ENCODE measurements at places on chromosomes 1 and 21. TPM values are rescaled to one million over a fixed set of nuclear protein-coding genes. Genes with fewer than 3 reads are reported as not detected.

DNA sequence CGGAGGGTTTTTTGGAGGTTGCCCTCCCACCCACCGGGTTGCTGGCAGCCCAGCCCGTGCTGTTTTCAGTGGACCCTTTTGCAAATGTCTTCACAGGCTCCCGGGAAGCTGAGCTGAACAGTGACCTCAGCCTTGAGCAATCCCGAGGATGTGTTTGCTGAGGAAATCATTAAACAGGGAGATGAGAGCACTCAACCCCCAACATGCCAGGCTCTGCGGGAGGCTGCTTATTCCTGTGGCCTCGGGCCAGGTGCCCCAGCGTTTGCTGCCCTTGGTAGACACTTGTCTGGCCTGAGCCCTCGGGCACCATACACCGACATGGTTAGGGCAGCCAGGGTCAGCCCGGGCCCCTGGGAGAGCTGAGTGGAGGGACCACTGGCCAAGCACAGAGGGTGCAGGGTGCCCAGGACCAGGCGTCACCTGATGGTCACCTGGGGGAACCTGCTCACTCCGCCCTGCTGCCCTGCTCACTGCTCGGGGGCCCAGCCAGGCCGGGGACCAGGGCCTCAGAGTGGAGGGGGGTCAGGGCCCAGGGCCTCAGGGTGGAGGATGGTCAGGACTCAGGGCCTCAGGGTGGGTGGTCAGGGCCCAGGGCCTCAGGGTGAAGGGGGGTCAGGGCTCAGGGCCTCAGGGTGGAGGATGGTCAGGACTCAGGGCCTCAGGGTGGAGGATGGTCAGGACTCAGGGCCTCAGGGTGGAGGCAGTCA lies 42.5 kb upstream of the POFUT2 start:
- peak; percentile 89 for DNase-seq
- peak overlapping the region; percentile 25 for H3K4me3 ChIP-seq
- H3K27ac ChIP-seq, result peak overlapping the region; percentile 72
- H3K27me3 ChIP-seq, result no peaks in the 10 kb centered on the region
- peaks cover 79% of the 10 kb centered on the region for H3K4me1 ChIP-seq

Gene EFHD2
- total RNA-seq, result 12.7 TPM

Gene PALMD
- 31.1 TPM for total RNA-seq

Gene HCRTR1
- not detected for total RNA-seq

Gene OTUD3
- total RNA-seq, result 5.2 TPM

DNA sequence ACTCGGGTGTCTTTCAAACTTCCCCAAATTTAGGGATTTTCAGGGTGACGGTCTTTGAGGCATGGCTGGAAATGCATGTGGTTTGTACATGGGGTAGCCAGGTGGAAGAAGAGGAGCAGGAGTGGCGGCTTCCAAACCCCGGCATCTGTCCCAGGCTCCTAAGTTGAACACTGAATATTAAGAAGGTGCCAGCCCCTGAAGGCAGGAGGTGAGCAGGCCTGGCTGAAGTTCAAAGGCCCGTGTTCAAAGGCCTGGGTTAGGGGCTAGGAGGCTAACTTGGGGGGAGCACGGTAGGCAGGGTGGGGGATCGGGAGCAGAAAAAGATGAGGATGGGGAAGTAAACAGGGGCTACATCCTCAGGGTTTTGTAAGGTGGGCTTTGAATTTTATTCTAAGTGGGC lies 42.8 kb downstream of the ELK4 start:
- H3K36me3 ChIP-seq, result no peaks in the 10 kb centered on the region
- H3K4me1 ChIP-seq, result peaks cover 47% of the 10 kb centered on the region

GRCh38 chr1:115506924-115507589 lies 134.7 kb upstream of the VANGL1 start:
- no peaks in the 10 kb centered on the region for H3K4me1 ChIP-seq
- H3K27ac ChIP-seq, result no peak overlapping the region
- DNase-seq, result peak; percentile 27
- no peak overlapping the region for H3K4me3 ChIP-seq
- H3K36me3 ChIP-seq, result no peaks in the 10 kb centered on the region

Gene LRRIQ3
- total RNA-seq, result 1.2 TPM

Gene TRIM67
- total RNA-seq, result not detected

DNA sequence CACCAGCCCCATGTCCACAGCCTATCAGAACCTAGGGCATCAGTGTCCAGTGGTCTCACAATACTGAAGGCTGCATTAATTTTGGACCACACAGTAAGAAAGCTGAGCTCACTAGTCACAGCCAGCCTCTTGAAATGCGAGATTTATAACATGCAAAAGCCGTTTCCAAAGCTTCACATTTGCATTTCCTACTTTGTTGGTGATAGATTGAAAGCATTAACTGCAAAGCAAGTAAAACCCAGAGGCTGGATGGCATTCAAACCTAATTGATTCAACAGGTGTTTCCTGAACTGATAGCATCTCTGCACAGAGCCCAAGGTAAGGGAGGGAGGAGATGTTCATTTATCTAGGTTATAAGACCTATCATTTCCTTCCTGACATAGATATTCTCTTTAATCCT lies 410.1 kb downstream of the OMA1 start:
- no peaks in the 10 kb centered on the region for H3K27me3 ChIP-seq
- no peak for DNase-seq
- H3K4me3 ChIP-seq, result no peak overlapping the region
- no peak overlapping the region for H3K27ac ChIP-seq

DNA sequence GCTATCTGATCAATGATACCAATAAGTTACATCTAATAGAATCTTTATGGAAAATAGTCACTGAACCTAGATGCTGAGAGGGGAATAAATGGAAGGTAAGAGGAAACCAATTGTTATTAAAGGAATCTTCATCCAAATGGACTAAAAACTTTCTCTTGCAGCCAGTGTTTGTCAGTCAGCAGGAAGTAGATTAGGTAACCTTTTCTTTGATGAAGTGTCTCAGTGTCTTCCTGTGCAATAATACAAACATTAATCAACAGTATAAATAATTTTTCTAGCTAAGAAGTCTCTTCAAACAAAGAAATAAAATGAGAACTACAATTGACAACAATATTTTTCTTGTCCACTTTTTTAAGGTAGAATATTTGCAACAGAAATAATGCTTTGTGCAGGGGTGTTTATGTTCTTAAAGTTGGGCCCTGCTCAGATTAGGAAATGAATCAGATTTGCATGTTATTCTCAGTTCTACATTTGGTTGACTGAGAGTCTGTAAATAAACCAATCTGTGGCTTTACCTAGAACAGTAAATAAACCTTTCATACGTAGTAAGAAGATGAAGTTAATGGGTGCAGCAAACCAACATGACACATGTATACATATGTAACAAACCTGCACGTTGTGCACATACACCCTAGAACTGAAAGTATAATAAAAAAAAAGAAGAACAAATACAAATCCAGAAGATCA lies 391.4 kb downstream of the MRPL39 start:
- H3K27me3 ChIP-seq, result no peaks in the 10 kb centered on the region
- H3K36me3 ChIP-seq, result no peaks in the 10 kb centered on the region
- H3K4me3 ChIP-seq, result no peak overlapping the region
- H3K27ac ChIP-seq, result no peak overlapping the region
- DNase-seq, result no peak
- H3K4me1 ChIP-seq, result no peaks in the 10 kb centered on the region

Gene C1QA
- total RNA-seq, result not detected

- H3K4me1 ChIP-seq, result peaks cover 12% of the 10 kb centered on the region
- H3K27me3 ChIP-seq, result peaks cover 2% of the 10 kb centered on the region
- H3K4me3 ChIP-seq, result no peak overlapping the region
- H3K36me3 ChIP-seq, result no peaks in the 10 kb centered on the region
- no peak overlapping the region for H3K27ac ChIP-seq
Measured at GRCh38 chr1:185404907-185405568, 88.0 kb upstream of the IVNS1ABP start.

Gene CLK2
- 10.1 TPM for total RNA-seq

Gene VWA5B1
- not detected for total RNA-seq

Gene SLC30A2
- not detected for total RNA-seq

- H3K4me1 ChIP-seq, result no peaks in the 10 kb centered on the region
- no peaks in the 10 kb centered on the region for H3K36me3 ChIP-seq
Measured at GRCh38 chr1:223861904-223862303, 16.2 kb upstream of the TP53BP2 start.

- no peaks in the 10 kb centered on the region for H3K36me3 ChIP-seq
- no peak for DNase-seq
- no peaks in the 10 kb centered on the region for H3K27me3 ChIP-seq
- H3K4me1 ChIP-seq, result no peaks in the 10 kb centered on the region
Measured at GRCh38 chr1:173570370-173571007, 32.4 kb downstream of the SLC9C2 start.

- no peaks in the 10 kb centered on the region for H3K27me3 ChIP-seq
- no peak overlapping the region for H3K4me3 ChIP-seq
- peaks cover 4% of the 10 kb centered on the region for H3K36me3 ChIP-seq
- H3K4me1 ChIP-seq, result peaks cover 31% of the 10 kb centered on the region
- no peak for DNase-seq
- H3K27ac ChIP-seq, result no peak overlapping the region
Measured at GRCh38 chr21:33273044-33273443, 6.9 kb downstream of the IL10RB start.

- no peaks in the 10 kb centered on the region for H3K4me1 ChIP-seq
- H3K36me3 ChIP-seq, result no peaks in the 10 kb centered on the region
- no peak overlapping the region for H3K4me3 ChIP-seq
- H3K27me3 ChIP-seq, result no peaks in the 10 kb centered on the region
Measured at GRCh38 chr1:119219711-119220110, 79.3 kb upstream of the WARS2 start.

DNA sequence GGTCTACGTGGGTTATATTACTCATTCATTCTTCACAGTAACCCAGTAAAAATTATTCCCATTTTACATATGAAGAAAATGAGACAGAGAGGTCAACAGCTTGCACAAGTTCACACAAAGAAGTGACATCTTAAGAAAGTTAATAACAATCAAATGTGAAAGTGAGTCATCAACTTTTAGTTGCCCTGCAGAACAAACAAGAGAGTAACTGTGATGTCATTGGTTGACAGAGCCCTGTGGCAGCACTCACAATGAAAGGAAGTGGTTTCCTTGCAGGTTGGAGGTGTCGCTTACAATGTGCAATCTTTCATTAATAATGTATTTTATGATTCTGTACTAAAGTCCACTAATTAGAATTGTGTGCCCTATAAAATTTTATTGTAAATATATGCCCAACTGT lies 369.6 kb downstream of the RYR2 start:
- no peak overlapping the region for H3K4me3 ChIP-seq
- no peak overlapping the region for H3K27ac ChIP-seq
- no peak for DNase-seq

Gene KPRP
- not detected for total RNA-seq

- no peaks in the 10 kb centered on the region for H3K4me1 ChIP-seq
- H3K36me3 ChIP-seq, result no peaks in the 10 kb centered on the region
- no peak overlapping the region for H3K4me3 ChIP-seq
- no peak overlapping the region for H3K27ac ChIP-seq
- H3K27me3 ChIP-seq, result no peaks in the 10 kb centered on the region
Measured at GRCh38 chr1:171919891-171920887, 78.9 kb downstream of the DNM3 start.

GRCh38 chr1:204591473-204592090 lies 75.4 kb downstream of the MDM4 start:
- peaks cover 5% of the 10 kb centered on the region for H3K4me1 ChIP-seq
- H3K4me3 ChIP-seq, result no peak overlapping the region

DNA sequence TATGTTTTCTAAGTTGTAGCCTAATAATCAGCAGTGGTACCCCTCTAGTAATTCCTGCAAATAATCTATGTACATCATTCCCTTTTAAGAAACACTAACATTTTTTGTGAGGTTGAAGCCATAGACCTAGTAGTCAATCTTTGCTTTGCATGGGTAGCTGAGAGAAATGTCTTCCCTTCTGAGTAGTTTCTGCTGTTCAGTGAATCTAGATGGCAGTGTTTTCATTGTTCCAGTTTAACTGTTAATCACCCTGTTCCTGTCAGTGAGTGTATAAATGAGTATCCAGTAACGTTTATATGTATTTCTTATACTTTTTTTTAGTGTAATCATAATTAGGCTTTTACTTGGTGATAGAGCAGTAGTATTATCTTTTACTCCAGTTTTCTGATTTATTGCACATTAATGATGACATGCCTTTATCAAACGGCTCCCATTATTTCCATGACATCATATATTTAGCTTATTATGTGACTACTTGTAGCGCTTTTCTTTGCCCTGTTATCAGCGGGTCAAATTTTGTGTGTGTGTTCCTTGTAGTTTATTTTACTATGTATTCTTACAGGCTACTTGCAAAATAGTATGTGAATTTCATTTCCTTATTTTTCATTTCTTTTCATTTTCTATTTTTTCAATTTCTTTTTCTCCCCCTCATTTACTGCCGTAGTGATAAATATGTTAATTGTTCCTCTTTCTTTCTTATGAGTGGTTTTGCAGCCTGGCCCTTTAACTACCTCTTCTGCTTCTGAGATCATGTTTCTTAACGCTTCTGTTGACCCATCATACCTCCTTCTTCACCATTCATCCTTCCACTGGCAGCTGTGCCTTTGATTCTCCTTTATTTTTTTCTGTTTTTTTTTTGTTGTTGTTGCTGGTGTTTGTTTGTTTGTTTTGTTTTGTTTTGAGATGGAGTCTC lies 18.8 kb downstream of the CEP350 start:
- peaks cover 18% of the 10 kb centered on the region for H3K4me1 ChIP-seq
- no peaks in the 10 kb centered on the region for H3K27me3 ChIP-seq
- H3K36me3 ChIP-seq, result no peaks in the 10 kb centered on the region
- no peak for DNase-seq

Gene GBP7
- not detected for total RNA-seq

Gene ATP6V1G3
- not detected for total RNA-seq

- no peak overlapping the region for H3K27ac ChIP-seq
- no peaks in the 10 kb centered on the region for H3K4me1 ChIP-seq
- no peaks in the 10 kb centered on the region for H3K27me3 ChIP-seq
- no peaks in the 10 kb centered on the region for H3K36me3 ChIP-seq
Measured at GRCh38 chr21:21508859-21509258, 510.6 kb downstream of the NCAM2 start.

- DNase-seq, result no peak
- H3K36me3 ChIP-seq, result no peaks in the 10 kb centered on the region
- H3K27me3 ChIP-seq, result 0 out of 2 replicates have a peak, but pooled peaks cover 1% of the 10 kb centered on the region
- no peak overlapping the region for H3K27ac ChIP-seq
Measured at GRCh38 chr1:181987334-181987895, 74.1 kb downstream of the ZNF648 start.

Gene PHF13
- 8.4 TPM for total RNA-seq

Gene VANGL2
- total RNA-seq, result not detected

Gene SLC44A5
- total RNA-seq, result 8.0 TPM

GRCh38 chr1:171727778-171728177 lies 14.1 kb downstream of the VAMP4 start:
- H3K4me3 ChIP-seq, result no peak overlapping the region
- H3K27me3 ChIP-seq, result no peaks in the 10 kb centered on the region
- H3K4me1 ChIP-seq, result no peaks in the 10 kb centered on the region
- no peak for DNase-seq
- no peak overlapping the region for H3K27ac ChIP-seq

DNA sequence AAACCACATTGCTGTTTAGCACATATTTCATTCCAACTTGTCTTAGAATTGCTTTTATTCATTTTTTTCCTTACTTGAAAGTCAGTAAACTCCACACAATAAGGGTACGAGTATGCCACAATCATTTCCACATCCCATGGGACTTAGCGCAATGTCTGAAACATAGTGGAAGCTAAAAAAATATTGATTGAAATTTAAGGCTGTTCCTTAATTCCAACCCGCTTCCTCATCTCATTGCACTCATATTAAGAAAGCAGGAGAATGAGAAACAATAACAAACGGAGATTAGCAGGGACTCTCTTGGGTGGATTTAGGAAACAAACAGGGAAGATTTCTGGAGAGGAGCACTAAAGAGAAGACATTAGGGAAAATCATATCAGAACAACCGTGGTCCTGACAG lies 39.3 kb upstream of the RGS4 start:
- H3K27ac ChIP-seq, result no peak overlapping the region
- H3K27me3 ChIP-seq, result no peaks in the 10 kb centered on the region
- H3K36me3 ChIP-seq, result no peaks in the 10 kb centered on the region
- no peak overlapping the region for H3K4me3 ChIP-seq
- DNase-seq, result no peak
- no peaks in the 10 kb centered on the region for H3K4me1 ChIP-seq

- no peak for DNase-seq
- no peaks in the 10 kb centered on the region for H3K27me3 ChIP-seq
- no peak overlapping the region for H3K27ac ChIP-seq
- no peaks in the 10 kb centered on the region for H3K4me1 ChIP-seq
Measured at GRCh38 chr1:16133007-16133961, 22.6 kb downstream of the EPHA2 start.

Data from HepG2 (cell line).